T-helper 1 cell (primary cell): ENCODE measurements at places on chromosomes 7 and 10.

- DNase-seq: no peak
These were observed 3.7 kb upstream of the PRKAR1B start for GRCh38 chr7:730501-731439.

GRCh38 chr7:80467069-80467468 lies 44.8 kb downstream of the GNAT3 start:
- no peak for DNase-seq

GRCh38 chr7:1618475-1618874 lies 48.6 kb upstream of the PSMG3 start:
- DNase-seq: no peak

DNA sequence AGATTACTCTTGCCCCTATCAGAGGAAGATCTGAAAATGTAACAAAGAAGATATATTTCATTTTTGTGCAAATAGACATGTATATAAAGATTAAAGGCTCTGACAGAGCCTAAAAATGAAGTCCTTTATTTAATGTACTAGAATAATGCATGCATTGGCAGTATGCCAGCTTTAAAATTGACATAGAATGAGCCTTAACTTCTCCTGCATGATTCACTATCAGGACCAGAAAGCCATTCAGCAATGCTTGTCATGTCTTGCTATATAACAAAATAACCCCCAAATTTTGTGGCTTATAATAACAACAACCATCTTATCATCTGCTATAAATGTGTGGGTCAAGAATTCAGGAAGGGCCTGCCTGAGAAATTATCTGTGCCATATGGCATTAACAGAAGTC lies 411.9 kb downstream of the GRM8 start:
- no peak for DNase-seq

- no peak for DNase-seq
These were observed 166.1 kb downstream of the RPS24 start for GRCh38 chr10:78199759-78200158.

DNA sequence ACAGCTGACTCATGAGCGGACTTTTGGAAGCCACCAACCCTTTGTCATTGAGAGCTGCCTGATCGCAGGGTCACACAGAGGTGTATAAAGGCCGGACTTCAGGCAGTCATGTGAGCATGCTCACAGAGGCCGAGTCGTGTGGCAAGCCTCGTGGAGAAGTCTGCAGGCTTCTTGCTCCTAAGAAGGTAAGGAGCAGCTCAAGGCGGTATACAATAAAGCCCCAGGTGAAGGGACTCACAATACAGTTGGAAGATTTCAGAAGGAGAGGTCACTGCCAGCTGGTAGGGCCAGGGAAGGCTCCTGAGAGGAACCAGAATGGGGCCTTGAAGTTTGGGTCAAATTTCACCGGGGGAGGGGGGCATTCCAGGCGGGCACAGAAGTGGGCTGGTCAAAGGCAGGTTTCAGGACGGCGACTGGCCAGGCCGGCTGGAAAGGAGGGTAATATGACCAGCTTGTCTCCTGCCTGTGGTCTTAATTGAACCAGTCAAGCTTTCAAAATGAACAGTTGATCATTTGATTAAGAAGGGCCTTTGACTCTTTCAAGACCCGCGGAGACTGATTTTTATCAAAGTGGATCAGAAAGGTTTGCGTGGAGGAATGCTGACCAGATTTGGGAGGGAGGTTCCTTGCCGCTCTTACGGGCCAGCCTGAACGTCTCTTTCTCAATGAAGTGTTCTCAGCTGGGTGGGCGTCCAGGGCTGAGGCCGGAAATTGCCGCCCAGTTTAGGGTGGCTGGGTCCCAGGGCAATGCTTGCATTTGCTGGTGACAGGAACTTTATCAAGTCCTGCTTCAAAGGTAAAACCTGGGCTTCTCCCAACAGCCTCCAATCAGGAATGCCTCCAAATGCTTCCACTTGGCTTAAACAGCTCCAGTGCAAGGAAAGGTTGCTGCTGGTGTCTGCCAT lies 178.6 kb downstream of the EMX2 start:
- no peak for DNase-seq

DNA sequence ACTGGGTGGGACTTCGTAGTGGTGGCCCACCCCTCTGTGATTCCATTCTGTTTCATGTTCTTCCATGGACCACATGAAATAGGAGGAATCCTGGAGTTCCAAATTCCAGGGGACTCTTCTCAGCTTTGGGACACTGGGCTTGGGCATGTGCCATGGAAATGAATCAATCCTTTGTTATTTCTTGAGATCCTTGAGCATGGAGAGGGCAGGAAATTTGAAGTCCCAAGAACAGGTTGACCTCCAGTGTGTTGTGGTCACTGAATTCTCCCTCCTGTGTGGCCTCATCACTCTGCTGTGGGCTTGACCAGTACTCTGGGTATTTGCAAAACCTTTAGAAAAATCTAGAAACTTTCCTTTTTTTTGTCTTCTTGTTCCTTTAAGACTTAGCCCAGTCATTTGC lies 22.7 kb downstream of the TACR2 start:
- no peak for DNase-seq

DNA sequence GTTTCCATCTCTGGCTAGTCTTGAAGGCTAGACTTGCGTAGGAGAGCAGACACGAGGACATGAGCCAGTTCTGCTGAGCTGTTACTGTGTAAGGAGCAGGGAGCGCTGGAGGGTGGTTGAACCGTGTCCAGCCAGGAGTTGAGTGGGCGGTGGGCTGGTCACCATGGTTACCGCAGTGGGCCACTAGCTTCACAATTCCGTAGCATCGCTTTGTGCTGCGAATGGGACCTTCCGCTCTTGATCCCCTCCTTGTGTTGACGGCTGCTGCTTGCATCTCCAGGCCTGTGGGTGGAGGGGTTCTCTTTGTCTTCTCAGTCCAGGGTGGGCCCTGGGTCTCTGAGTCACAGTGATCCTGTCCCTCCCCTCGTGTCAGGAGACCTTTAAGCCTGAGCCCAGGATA lies 49.4 kb upstream of the OCM start:
- DNase-seq: no peak

GRCh38 chr7:104098890-104099289 lies 108.9 kb downstream of the ORC5 start:
- no peak for DNase-seq

- no peak for DNase-seq
These were observed 41.1 kb downstream of the PUS7 start for GRCh38 chr7:105480931-105481330.

DNA sequence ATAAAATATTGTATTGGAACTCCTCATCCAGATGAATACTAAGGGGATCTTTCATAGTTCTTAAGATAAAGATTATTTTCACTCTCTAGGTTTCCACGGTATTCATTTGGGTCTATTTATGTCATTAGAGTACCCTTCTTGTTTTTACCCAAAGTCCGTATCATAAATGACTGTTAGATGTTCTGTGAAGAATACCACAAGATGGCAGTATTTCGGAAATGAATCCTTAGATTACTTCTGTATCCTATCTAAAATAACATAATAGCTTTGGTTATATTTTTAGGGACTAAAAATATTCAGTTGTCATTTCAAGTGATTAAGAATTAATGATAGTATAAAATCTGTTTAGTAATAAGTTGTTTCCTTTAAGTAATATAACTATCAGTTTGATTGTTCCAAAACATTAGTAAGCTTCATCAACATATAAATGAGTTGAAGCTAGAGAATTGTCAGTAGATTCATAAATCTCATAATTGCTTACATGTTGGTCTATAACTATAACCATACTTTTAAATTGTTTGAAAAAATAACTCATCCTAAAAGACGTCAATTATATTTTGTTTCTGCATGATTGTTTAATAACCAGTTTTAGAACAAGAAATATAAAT lies 337.5 kb upstream of the KCND2 start:
- no peak for DNase-seq

GRCh38 chr10:74502963-74503608 lies 323.3 kb upstream of the KAT6B start:
- DNase-seq: no peak

DNA sequence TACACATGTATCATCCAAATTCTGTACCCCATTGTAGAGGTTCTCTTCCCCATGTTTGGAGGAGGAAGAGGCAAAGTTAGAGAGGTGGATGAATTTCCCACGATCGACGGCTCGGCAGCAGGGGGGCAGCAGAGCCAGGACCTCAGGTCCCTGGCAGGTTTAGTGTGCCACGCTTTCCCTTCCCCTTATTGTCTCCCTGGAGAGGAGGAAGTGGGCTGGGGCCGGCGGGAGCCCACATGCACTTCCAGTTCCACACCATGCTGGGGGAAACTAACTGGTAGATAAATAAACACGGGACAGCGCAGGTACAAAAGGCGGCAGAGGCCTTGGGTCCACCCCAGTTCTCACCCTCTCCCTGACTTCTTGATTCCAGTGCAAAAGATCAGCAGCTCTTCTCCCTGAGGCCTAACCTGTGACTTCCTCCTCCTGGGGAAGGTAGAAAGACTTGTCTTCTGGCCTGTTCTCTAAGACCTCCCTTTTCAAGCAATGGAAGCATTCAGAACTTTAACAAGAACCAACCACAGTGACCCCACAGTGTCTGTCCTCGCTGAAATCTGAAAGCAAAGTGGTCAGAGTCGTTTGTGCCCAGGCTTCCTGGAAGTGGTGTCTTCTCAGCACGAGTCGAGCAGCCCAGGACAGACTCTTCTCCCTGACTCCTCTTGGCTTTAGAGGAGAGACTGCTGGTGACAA lies 30.5 kb upstream of the SRGN start:
- peak; percentile 23 for DNase-seq

DNA sequence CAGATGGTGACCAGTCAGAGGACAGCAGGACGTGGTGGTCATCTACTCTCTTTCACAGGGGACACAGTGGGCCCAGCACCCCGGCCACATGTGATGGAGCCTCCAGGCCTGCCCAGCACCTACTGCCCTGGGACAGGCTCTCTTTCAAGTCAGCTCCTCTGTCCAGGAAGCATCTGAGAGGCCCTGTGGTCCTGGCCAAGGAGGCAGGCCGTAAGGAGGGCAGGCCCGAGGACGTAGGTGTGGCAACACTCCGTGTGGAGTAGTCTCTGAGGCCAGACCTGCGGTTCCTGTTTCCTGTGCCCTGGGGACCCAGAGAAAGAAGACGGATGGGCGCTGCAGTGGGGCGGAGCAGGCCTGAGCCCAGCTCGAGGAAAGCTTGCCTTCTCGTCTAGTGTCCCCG lies 179.2 kb downstream of the EBF3 start:
- DNase-seq: no peak

DNA sequence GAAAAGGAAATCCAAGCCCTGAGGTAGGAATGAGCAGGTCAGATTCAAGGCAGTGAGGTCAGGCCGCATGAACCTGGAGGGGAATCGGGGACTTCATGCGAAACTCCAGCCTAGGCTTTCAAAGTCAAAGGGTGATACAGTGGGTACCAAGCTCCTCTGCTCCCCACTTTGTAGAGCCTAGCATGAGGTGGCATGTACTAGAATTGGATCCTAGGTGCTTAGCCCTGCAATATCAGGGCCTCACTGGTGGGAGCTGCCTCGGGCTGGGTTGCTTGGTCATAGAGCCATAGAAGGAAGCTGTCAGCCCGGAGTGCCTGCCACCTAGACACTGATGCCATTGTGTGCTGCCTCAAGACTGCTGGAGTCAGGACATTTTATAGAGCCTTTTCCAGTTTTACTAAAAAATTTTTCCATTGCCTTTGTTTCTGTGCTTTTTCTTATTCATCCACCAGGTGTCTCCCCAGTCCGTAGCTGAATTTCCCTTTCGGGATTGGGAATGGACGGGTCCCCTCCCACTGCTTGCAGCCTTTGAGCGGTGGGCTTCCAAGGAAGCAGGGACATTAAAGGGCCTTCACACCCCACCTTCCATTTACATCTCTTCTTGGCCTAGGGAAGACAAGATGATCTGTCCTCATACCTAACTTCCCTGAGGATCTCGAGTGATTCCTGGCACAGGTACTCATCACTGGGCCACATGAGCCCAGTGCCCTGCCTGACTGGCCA lies 5.5 kb upstream of the LZTS2 start:
- DNase-seq: no peak

DNA sequence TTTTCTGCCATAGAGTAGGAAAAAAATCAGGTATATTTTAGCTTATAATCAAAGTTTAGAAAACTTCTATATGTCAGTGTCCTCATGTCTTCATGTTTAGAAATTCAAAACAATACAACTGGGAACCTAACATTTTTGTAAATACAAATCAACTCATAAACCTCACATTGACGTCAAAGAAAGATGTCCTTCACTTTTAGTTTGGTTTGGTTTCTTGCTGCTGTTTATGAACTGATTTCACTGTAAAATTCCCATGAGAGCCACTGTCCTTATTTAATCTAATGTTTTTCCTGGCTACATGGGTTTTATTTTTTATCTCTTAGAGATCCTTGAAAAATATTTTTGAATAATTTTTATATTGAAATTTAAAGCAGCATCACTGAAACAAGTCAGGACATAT lies 208.4 kb downstream of the DYNC1I1 start:
- DNase-seq: no peak

DNA sequence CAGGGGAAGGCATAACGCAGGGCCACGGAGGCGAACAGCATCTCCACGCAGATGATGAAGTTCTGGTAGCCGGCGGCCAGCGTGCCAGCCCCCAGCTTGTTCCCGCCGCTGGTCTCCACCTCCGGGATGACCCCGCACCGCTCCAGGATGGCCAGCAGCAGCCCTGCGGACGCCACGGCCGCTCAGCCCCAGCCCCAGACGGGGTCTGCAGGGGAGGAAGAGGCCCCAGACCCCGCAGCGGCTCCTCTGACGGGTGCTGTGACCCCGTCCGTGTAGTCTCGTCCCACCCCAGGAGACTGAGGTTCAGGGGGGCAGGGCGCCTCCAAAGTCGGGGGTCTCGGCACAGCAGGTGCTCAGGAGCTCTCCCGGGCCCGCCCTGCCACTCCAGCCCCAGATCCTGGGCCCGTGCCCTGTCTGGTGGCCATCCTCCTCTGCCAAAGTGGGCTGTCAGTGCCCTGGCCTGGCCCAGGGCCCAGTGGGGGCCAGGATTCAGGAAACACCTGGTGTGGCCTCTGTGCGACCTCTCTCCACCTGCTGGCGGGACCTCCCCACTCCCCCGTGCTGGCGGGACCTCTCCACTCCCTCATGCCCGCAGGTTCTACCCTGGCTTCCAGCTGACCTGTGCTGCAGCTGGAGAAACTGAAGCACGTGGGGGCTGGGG lies 8.1 kb downstream of the TMEM184A start:
- no peak for DNase-seq

DNA sequence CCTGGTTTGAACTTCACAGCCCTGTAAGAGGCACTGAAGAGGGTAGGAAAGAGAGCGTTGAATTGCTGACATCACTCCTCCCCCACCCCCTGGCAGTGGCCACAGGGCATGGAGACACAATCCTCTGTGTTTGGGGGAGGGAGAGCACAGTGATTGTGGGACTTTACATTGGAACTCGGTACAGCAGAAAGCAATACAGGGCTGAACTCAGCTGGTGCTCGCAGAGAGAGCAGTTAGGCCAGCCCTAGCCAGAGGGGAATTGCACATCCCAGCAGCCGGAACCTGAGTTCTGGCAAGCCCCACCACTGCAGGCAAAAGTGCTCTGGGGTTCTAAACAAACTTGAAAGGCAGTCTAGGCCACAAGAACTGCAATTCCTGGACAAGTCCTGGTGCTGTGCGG lies 24.0 kb upstream of the CUL1 start:
- DNase-seq: no peak
